Gastroesophageal sphincter (tissue), 4 donors: ENCODE measurements at places on chromosomes 16 and 17.

DNA sequence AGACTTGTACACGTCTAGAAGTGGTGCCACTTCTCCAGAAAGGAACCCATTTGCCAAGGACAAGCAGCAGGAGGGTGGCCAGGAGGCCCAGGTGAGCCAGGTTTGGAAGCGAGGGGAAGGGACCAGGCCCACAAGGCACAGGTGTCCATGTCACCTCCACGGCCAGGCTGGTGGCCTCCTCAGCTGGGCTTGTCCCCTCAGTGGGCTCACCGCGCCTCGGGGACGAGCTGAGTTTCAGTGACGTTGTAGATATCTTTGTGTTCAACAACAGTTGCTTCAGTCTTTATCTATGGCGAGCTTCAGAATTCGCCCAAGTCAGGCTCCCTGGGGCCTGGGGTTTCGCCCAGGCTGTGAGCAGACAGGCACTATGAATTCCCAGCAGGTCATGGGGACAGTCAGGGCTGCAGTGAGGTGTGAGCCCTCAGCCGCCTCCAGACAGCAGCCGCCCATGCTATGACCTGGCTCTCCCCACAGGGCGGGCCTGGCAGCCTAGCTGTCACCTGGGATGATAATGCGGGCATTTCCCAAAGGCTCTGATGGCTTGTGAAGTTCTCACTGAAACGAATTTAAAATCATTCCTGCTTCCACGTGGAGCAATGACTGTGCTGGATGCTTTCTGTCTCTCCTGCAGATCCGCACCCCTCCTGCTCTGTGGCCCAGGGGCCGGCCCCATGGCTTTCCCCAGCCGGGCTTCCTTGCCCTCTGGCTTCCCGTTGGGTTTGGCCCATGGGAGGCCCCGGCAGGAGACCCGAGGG lies 89.5 kb downstream of the MRC2 start:
- H3K36me3 ChIP-seq = no peaks in the 10 kb centered on the region
- no peaks in the 10 kb centered on the region for H3K27me3 ChIP-seq
- no peak for ATAC-seq
- no peaks in the 10 kb centered on the region for H3K4me1 ChIP-seq
- H3K27ac ChIP-seq = no peak overlapping the region
- no peak overlapping the region for H3K4me3 ChIP-seq

DNA sequence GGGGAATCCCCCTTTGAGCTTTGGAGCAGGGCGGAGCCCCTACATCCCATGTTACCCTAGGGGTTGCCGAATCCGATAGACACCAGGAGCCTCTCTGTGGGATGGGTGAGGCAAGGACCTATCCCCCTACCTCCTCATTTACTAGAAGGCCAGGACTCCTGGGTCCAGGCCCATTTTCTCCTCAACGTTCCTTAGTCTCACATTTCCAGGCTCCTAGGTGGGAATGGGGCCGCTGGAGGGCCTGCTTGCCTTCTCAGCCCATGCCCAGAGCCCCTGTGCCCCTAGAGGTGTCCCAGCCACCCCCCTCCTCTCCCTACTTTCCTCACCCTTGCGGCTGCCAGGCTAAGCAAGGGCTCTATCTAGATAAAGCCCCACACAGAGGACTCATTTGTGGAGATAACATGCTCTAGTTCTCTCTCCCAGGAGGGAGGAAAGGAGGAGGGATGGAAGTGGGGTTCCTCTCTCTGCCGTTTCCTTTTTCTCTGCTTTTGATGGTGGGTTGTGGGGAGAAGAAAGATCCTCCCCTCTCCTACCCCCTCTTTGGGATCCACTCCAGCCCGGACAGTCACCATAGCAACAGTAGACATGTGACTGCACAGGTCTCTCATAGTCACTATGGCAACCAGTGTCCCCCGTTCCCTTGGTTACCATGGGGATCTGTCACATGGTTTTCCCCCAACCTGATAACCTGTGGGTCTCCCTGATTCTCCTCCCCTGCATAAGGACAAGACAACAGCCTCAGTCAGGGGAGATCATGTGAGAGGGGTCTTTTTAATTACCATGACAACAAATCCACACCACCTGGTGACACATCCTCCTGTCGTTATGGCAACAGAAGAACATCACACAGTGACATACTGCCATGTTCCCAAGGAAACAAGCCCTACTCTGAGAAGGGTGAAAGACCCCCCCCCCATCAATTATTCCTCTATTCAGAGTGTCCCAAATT lies 5.2 kb downstream of the CACNA1G start:
- H3K4me1 ChIP-seq = peaks cover 5% of the 10 kb centered on the region
- peaks cover 76% of the 10 kb centered on the region for H3K27me3 ChIP-seq
- no peak overlapping the region for H3K27ac ChIP-seq
- no peaks in the 10 kb centered on the region for H3K36me3 ChIP-seq

GRCh38 chr16:66923247-66923731 lies 2.0 kb downstream of the RRAD start:
- peak overlapping the region; percentile 83 for H3K4me3 ChIP-seq
- H3K27me3 ChIP-seq = peaks cover 3% of the 10 kb centered on the region
- peaks cover 2% of the 10 kb centered on the region for H3K4me1 ChIP-seq
- peak overlapping the region; percentile 94 for H3K27ac ChIP-seq

- no peak overlapping the region for H3K4me3 ChIP-seq
- H3K27me3 ChIP-seq = no peaks in the 10 kb centered on the region
- no peak for ATAC-seq
- no peaks in the 10 kb centered on the region for H3K4me1 ChIP-seq
Observed at GRCh38 chr17:65656390-65657250, 95.2 kb upstream of the AXIN2 start.

DNA sequence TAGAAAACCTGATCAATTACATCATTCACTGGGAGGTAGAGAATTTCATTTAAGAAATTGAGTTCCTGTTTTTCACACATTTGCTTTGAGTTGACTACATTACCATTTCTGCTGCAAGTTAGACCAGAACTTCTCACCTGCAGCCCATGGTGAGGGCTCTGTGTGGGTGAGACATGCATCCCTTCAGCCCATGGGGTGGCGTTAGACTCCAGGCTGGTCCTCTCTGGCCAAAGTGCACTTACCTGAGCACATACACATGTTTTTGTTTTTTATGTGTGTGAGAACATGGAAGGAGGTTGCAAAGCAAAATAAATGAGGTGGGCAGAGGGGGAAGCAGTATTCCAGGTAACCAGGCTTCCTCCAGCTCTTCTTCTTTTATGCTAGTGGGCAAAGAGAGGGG lies 470.2 kb downstream of the PMP22 start:
- no peak for ATAC-seq
- no peaks in the 10 kb centered on the region for H3K36me3 ChIP-seq
- H3K27ac ChIP-seq = no peak overlapping the region
- H3K4me3 ChIP-seq = no peak overlapping the region
- H3K27me3 ChIP-seq = no peaks in the 10 kb centered on the region
- H3K4me1 ChIP-seq = no peaks in the 10 kb centered on the region

DNA sequence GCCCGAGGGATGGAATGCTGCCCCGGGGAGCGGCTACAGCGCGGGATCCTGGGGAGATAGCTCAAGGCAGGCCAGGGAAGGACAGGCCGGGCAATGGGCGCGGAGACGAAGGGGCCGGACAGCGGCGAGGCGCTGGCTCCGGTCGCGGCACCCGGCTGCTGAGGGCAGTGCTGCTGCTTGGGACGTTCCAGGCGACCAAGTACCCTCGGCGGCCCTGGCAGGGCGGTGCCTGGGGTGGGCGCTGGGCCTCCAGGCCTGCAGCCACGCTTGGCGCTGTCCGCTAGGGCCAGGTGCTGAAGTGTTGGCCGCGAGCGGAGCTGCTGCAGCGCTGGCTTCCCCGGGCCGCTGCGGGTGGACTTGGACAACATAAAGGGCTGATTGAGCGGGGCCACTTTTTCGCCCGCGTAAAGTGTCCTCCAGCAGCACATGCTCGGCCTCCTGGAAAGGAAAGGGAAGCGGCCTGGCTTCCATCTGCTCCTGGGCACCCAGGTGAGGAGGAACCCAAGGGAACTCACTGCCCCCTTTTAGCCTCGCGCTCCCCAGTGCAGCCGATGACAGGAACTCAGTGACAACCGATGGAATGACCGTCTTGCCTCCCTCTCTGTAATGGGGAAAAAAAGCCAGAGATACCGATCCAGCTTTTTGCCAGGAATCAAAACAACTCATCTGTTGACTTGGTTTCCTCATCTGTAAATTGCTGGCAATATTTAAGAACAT lies 23.7 kb downstream of the CLEC3A start:
- peak; percentile 34 for ATAC-seq
- H3K4me1 ChIP-seq = no peaks in the 10 kb centered on the region
- H3K27ac ChIP-seq = no peak overlapping the region
- H3K4me3 ChIP-seq = no peak overlapping the region

DNA sequence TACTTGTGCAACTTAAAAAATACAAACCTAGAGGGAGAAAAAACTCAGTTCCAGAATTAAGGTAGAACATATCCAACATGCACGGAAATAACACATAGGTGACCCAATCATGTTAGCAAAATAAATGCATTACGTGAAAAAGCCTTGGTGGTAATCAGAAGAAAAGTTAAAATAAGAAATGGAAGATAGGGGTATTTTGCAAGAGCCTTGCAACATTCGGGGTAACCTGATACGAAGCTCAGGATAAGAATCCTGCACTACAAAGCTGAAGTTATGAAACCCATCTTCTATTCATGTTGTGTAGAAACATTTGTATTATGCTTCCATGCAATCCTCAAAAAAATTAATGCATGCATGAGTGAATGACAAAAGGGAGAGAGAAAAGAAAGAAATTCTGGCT lies 33.1 kb downstream of the CHCT1 start:
- no peak overlapping the region for H3K27ac ChIP-seq
- H3K4me3 ChIP-seq = no peak overlapping the region
- no peaks in the 10 kb centered on the region for H3K4me1 ChIP-seq
- no peaks in the 10 kb centered on the region for H3K36me3 ChIP-seq
- H3K27me3 ChIP-seq = no peaks in the 10 kb centered on the region
- no peak for ATAC-seq

DNA sequence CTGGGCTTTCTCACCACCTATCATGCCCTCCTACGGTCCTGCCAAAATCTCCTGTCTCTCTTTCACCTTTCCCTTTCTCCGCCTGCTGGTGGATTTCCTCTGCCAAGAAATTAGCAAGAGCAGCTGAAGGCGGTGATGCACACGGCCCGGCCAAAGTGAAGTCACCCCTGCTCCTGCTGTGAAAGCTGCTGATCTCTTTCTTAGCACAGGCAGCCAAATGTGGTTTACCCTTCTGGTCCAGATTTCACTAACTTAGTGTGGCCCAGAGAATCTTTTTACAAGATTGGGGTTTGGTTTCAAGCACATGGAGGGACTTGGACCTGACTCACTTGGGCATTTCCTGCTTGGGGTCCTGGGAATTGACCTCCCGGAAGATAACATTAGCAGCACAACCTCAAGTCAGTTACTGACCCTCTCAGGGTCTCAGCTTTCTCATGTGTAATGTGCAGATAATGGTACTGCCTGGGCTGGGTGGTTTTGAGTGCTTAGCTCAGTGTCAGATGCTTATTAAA lies 155.7 kb downstream of the SOCS1 start:
- ATAC-seq = peak; percentile 54
- no peak overlapping the region for H3K27ac ChIP-seq
- no peaks in the 10 kb centered on the region for H3K36me3 ChIP-seq
- no peak overlapping the region for H3K4me3 ChIP-seq
- H3K27me3 ChIP-seq = no peaks in the 10 kb centered on the region

DNA sequence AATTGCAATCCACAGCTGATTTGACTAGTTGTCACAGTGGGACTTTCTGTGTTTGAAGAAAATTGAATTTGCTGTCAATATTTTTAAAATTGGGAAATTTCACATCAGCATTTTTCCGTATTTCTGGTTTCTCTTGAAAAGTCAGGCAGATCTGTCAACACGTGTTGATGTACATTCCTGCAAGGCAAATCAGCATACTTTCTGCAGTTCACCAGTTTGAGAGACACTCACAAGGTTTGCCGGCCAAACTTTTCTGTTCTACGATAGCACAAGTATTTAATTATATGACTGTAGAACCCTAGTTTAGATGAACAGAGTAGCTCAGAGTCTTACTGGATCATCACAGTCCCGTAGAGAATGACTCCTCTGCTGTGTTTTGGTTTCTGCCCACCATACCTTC lies 102.0 kb downstream of the ADAMTS18 start:
- H3K4me3 ChIP-seq = no peak overlapping the region
- no peak for ATAC-seq
- H3K36me3 ChIP-seq = no peaks in the 10 kb centered on the region
- H3K4me1 ChIP-seq = no peaks in the 10 kb centered on the region

GRCh38 chr16:73071131-73071940 lies 23.4 kb upstream of the ZFHX3 start:
- ATAC-seq = no peak
- H3K4me3 ChIP-seq = no peak overlapping the region
- no peaks in the 10 kb centered on the region for H3K36me3 ChIP-seq
- H3K4me1 ChIP-seq = peaks cover 56% of the 10 kb centered on the region
- H3K27me3 ChIP-seq = peaks cover 13% of the 10 kb centered on the region

DNA sequence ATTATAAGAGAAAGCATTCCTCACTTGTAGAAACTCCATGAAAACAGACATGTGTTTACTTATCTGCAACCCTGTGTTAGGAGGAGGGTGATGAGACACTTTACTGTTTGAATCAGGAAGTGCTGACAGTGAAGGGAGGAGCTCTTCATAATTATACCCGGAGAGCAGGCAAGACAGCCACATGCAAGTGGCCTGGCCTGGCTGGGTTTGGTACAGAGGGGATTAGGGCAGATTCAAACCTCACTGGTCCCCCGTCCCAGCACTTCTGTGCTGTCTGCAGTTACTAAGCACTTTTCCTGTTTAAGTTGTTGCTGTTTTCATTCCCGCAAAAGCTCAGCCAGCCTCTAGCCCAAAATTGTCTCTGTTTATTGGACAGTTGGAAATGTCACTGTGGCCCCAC lies 78.5 kb downstream of the WWOX start:
- no peak overlapping the region for H3K4me3 ChIP-seq
- H3K27me3 ChIP-seq = no peaks in the 10 kb centered on the region
- H3K36me3 ChIP-seq = no peaks in the 10 kb centered on the region

DNA sequence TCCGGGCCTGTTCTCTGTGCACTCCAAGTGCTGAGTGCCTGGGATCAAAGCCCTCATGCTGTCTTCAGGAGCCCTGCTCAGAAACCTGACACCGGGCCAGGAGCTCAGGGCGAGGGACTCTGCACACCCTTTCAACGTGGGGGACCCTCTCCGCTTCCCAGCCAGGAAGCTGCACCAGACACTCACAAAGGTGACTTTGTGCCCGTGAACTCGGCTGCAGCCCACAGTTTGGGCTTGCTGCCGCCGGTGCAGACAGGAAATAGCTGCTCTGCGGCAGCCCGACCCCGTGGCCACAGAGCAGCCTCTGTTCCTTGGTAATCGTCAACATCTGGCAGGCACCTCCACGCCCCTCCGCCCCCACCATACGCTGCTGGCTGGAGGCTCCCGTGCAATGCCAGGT lies 93.4 kb upstream of the METRNL start:
- no peaks in the 10 kb centered on the region for H3K27me3 ChIP-seq
- no peak for ATAC-seq
- no peaks in the 10 kb centered on the region for H3K4me1 ChIP-seq
- H3K27ac ChIP-seq = no peak overlapping the region
- no peaks in the 10 kb centered on the region for H3K36me3 ChIP-seq
